ENCODE measurements at places on chromosomes 11 and 22.
A peak's percentile ranks its signal among the peaks of the same experiment; 100 is the strongest.

DNA sequence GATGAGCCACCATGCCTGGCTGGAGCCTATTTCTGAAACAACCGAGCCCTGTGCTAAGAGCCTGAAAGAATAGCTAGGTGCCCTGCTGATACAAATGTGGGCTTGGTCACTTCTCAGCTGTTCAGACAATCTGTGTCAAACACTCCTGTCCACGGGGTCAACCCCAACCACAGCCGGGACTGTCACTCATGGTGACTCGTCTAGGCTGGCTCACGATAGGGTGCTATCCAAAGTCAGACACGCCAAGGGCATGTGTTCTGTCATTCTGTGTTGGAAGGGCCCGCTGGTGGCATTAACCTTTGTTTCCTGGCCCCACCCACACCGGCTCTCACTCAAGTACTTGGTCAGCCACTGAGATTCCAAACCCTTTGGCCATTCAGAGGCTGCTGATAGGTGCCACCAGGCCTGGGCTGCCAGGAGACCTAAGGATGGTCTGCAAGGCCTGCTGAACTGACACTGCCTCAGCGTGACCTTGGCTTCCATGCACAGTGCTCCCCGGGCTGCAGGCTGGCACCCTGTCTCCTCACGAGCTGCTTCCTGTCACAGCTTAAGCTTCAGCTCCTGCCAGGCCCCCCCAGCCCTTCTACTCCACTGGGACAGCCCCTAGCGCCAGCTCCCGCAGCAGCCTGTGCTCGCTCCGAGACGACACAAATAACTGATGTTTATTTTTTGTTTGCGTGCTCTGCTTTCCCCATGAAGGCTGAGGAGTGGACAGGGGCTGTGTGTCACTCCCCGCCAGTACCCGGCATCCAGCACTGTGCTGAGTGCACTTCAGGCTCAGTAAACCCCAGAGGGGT is 14.2 kb upstream of the CDC42BPG start:
- DNase-seq: no peak

- no peak for DNase-seq
These were observed 504.2 kb upstream of the ARHGAP42 start for GRCh38 chr11:100182927-100183326.

GRCh38 chr22:30262917-30263741 is 3.5 kb downstream of the OSM start:
- DNase-seq: peak; percentile 86

DNA sequence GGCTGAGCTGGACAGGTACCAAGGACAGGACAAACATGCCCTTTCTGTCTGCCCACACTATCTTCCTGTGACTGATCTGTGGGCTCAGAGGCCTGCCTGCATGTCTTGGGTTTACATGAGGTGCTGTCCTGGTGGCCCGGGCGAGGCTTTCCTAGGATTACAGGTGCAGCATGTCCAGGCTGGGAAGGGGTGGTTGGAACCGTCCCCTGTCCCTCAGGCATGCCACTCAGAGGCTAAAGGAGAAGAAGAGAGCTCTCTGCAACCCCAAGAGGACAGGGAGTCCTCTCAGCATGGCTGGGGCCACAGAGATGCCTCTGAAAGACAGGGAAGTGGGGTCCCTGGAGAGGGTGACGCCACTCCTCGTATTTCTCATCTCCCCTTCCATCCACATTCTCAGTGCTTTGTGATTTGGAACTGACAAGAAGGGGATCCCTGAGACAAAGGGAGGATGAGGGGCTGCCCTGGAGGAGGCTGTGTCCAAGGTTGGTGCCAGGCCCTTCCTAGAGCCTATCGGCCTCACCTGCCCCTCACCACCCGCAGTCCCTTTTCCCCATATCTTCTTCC is 64.6 kb upstream of the LMO1 start:
- DNase-seq: no peak

- DNase-seq: no peak
These were observed 21.2 kb upstream of the BDNF start for GRCh38 chr11:27721264-27722116.

DNA sequence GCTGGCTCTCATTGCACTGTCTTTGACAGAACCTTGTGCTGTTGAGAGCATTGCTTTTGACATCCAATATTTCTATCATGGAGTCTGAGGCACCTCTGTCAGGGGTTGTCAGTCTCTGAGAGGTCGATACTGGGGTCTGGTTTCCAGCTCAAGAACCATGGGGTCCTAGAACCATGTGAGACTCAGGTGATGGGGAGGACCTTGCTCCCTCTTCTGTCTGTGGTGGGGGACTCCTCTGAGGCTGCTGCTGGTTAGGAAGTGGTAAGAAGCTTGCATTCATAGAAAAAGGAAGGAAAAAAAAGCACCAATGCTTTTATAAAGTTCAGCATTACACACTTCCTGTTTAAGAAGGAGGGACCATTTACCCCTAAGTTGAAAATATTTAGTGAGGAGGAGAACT is 91.8 kb upstream of the CD44 start:
- DNase-seq: no peak
